ENCODE measurements at places on chromosomes 6 and 20.
A peak's percentile ranks its signal among the peaks of the same experiment; 100 is the strongest.

DNA sequence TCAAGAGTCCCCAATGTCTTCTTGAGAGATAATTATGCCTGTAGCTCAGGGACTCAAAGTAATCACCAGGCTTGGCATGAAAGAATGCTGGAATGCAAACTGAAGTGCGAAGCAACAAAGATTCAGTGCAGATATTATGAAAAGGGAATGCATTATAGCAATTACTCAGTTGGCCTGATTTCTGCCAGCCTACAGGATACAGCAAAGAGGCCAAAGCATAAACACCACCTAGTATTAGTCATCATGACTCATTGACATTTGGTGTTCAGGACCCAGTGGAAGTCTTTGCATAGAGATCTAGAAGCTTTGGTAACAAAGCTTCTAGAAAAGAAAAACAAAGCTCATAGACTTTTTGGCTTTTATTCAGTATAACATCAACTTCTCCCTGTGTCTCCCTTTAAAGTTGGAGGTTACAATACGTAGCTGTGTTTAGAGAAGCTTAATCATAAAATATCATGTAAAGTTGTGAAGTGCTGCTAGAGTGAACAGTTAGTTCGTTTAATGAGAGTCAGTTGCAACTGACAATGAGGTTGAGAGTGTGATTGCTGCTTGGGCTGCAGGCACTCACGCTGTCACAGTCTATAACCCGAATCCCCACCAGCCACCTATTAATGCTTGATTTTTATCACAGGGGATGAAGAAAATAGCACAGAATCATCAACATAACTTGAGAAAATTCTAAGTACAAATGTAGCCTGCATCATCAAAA is 932.7 kb downstream of the TFAP2A start:
- DNase-seq: no peak

- no peak for DNase-seq
Observed at GRCh38 chr20:31781945-31782344, 37.2 kb upstream of the MYLK2 start.

DNA sequence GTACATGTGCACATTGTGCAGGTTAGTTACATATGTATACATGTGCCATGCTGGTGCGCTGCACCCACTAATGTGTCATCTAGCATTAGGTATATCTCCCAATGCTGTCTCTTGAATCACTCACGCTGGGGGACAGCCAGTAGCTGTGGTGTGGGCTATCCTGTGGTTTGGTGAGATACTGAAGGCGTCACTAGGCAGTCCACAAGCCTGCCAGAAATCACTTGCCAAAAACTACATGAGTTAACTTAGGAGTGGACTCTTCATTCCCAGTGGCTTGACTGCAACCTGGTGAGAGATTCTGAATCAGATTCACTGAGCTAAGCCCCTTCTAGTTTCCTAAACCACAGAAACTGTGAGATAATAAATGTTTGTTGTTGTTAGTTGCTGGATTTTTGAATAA is 191.3 kb downstream of the TSHZ2 start:
- peak; percentile 31 for DNase-seq

GRCh38 chr6:154542747-154543146 is 32.3 kb upstream of the CNKSR3 start:
- no peak for DNase-seq

GRCh38 chr6:158868890-158869825 is 50.0 kb upstream of the EZR start:
- peak; percentile 95 for DNase-seq

- DNase-seq: no peak
Observed at GRCh38 chr6:13165502-13166172, 162.7 kb downstream of the TBC1D7 start.

GRCh38 chr20:3729811-3730540 is 2.5 kb upstream of the HSPA12B start:
- DNase-seq: no peak

- DNase-seq: no peak
Observed at GRCh38 chr6:167402195-167402686, 77.4 kb downstream of the TTLL2 start.

Data from stimulated activated CD4-positive, alpha-beta T cell treated with anti-CD3 and anti-CD28 coated beads, Interleukin-1b, Interleukin-23, amount 100 ng/mL, for 48 hours (primary cell).